WERI-Rb-1 (cell line): ENCODE measurements at places on chromosomes 5 and 9.
A peak's percentile ranks its signal among the peaks of the same experiment; 100 is the strongest.

DNA sequence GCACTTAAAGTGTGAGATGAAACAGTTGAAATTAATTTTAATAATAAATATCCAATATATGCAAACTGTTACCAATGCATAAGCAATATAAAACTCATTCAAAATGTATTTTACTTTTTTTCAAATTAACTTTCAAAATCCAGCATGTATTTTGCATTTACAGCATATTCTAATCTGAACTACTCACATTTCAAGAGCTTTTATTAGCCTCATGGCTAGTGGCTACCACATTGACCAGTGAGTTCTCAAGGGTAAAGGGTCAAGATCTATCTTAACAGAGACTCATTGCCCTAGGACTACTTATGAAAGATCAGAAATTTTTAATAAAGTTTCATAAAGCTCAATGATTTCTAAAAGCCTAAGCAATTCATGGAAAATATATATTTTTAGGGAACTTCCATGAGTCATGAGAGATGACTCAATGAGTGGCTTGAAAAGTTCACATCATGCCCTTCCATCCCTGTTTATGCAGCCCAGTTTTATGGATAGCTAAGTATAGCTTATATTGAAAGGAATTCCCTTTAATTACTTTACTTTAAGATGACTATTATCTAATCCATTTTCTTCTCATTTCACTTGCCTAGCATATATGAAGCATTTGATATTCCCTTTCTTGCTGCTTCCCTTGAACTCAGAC is 608.6 kb downstream of the SLCO4C1 start:
- no peak for DNase-seq

GRCh38 chr5:102380174-102380573 is 84.1 kb upstream of the SLCO4C1 start:
- no peak for DNase-seq

DNA sequence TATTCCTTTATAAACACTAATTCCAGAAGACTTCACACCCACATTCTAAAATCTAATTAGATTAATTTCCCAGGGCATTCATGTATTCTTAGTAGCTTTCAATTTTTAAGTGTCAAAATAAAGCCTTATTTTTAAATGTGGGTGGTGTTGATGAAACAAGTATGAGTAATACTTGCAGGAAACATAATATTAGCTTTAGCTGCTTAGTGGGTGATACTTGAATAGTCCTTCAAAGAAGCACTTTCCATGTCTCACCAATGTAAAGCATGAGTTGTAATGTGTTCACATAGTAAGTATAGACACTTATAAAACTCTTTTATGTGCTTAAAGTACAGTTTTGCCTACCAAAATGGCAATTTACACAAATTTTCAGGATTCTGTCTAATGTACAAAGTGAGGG is 6.9 kb downstream of the FNBP1 start:
- DNase-seq: no peak

- peak; percentile 12 for DNase-seq
Measured at GRCh38 chr5:178385496-178385890, 152.9 kb upstream of the PHYKPL start.

- DNase-seq: no peak
Measured at GRCh38 chr9:6417186-6417585, 4.2 kb downstream of the UHRF2 start.

DNA sequence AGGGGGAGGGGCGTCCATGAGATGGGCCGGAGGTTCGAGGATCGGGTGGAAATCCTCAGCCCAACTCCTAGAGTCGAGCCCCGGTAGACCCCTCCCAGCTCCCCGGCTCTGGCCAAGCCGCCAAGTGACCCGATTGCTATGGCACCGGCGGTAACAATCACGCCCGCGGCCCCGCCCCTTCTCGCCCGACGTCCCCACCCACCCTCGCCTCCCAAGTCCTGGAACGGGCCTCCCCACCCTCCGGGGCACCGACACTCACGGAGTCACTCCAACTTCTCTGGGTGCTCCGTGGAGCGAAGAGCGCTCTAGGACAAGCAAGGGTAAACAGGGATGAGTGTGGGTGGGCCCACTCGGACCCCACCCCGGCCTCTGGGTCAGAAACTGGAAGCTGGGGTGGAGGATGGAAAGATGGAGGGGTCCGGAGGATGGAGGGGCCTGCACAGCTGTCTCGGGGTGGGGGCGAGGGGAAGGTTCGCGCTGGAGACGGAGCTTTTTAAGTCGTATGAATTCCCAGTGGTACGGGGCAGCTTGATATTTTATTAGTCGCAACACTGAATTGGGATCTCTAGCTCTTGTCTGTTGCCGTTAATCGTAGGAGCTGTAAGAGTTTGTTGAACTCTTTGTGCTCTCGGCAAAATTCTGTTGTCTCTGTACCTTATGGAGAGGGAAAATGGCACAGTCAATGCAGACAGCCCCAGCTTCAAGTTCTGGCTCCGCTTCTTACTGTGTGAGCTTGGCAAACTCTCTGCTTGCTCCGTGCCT is at the start of gene SPACA9:
TSS of gene SPACA9 (plus strand) at position 204 of the 762 bp plus-strand sequence. CDS start 5,050 bp downstream, outside the sequence.
- DNase-seq: peak; percentile 73

- peak; percentile 56 for DNase-seq
Measured at GRCh38 chr9:128419061-128419925, 1.4 kb upstream of the CERCAM start.

DNA sequence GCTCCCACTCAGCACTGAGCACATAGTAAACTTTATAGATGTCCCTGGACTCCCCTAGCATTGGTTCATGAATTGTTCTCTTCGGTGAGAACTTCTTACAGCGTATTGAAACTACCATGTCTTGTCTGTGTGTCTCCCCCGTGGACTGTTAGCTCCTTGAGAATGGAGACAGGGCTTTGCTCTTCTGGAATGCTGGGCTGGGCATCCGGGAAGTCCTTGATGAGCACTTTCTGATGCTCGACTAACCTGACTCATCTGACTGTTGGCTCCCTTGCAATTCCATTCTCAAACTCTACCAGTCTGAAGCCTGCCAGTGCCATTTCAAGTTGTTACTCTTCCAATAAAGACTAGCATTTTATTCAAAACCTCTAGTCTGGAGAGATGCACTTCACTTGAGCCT is 15.0 kb upstream of the PFDN1 start:
- DNase-seq: no peak

GRCh38 chr5:170314541-170315095 is 17.0 kb upstream of the LCP2 start:
- no peak for DNase-seq

DNA sequence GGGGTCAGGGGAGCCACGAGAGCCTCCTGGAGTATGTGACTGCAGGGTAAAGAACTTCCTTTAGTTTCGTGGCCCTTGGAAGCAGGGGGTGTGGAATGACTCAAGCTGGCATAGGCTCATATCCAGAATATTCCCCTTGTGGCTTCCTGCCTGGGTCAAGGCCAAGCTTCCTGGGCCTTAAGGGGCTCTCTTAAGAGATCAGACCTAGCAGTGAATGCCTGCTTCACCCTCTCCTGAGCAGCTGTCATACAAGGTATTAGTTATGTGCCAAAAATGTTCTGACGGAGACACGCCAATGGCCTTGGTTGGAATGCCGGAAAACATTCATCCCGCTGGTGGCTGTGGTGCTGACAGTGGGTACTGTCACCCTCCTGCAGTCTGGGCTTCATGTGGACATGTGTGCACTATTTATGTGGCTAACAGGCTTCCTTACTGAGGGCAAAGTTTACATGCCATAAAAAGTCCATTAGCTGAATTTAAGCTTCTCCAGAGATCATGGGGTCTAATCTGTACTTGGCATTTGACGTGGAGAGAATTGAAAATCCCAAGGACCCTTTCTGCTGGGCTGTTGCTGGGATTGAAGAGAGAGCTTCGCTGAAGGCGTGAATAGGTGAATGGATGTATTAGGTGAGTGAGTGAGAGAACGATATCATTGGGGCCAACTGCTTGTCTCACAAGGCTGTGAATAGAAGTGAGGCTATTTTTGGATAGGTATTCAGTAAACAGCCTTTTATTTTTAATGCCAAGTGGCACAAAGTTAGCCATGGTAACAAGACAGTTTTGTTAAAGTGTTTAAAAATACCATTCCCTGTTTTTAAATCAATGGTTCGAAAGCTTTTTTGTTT is 156.8 kb downstream of the MACROH2A1 start:
- peak; percentile 2 for DNase-seq

DNA sequence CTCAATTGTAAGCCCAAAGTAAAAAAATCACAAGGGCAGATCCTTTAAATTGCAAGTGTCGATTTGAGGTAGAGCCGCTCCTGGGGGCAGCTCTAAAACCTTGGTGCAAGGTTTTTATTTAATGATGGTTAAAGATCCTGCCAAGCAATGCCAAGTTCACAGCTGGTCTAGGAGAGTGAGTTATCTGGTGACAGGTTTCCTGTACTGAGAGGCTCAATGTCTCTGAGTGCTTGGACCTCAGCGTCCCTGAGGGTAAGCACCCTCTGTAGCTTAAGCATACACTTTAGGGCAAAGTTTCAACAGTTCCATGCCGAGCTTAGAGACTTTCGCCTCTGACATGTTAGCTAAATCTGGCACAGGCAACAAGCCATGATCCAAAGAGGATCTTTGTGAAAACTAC is 119.8 kb upstream of the EGFLAM start:
- DNase-seq: no peak

DNA sequence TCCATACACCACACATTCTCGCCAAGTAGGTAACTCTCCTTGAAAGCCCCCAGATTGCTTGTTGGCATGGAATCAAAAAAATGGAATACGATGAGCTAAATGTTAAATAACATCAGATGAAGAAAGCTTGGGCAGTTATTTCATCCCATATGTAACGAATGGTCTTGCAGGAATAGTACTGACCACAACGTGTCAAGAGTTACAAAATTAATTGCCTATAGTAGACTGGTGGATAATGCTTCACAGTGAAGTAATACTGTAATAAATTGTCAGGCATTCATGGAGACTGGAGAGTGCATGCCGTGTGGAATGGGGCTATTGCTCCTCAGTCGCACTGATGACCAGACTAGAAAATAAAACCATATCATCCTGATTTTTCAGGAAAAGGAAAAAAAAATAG is 1628.7 kb downstream of the MAT2B start:
- DNase-seq: no peak

DNA sequence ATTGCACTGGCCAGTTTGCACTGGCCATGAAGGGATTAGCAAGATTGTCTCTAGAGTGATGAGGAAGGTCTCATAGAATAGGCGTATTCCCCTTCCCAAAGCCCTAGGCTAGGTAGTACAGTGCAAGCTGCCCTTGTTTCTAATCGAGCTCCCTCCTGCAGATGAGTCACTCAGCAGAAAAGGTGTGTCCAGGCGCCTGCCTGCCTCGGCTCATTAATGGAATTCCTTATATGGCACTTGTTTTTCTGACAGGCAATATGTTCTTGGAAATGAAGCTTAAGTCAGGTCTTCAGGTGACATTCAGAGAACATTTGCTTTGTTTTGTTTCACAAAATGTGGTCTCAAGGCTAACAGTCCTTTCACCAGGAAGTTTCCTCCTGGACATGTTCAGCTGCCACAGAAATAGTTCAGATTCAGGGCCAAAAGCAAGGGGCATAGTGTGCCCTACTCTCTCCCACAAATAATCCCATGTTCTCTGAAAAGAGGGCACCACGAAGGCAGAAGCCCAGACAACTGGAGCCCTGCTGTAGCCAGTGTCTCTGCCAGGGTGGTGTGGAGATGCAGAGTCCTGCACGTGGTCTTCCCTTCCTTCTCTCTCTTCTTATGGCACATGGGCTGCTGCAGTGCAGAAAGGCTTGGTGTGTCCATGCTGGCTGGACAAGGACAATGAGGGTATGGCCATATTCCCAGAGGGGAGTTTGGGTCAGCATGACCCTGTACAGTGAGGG is 281.1 kb upstream of the MAP3K1 start:
- DNase-seq: no peak

DNA sequence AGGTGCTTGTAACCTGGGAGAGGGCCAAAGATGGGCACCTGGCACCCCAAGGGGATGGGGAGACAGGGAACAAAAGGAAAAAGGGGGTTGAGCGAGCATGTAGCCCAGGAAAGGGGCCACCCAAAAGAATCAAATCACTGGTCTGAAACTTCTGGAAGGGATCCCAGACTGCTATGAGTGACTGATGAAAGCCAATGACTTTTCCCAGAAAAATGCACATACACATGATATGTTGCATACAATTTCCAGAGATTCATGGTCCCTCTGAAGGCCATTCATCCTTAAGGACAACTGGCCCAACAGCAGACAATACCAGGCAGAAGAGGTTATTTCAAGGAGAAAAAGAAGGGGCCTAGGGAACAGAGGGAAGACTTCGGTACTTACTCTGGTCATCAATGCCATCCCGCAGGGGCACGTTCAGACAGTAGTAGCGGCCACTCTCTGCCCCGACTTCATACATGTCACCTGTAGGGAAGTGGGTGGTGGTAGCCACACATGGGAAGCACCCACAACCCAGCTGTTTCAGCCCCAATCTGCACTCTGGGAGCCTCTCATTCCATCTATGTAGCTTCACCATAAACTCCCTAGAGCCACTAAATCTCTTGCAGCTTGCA is 8.4 kb downstream of the HDAC3 start:
- DNase-seq: no peak

DNA sequence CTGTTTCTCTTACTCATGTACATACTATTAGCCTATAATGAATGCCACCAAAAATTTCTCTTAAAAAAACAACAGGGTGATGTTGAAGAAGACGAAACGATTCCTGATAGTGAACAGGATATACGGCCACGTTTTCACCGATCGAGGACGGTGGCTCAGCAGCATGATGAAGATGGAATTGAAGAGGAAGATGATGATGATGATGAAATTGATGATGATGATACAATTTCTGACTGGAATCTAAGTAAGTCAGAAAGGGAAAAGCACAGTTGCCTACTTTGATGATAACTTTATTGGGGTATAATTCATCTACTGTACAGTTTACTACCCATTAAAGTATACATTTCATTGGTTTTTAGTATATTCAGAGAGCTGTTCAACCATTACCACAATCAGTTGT is 66.5 kb downstream of the TNPO1 start:
- no peak for DNase-seq

DNA sequence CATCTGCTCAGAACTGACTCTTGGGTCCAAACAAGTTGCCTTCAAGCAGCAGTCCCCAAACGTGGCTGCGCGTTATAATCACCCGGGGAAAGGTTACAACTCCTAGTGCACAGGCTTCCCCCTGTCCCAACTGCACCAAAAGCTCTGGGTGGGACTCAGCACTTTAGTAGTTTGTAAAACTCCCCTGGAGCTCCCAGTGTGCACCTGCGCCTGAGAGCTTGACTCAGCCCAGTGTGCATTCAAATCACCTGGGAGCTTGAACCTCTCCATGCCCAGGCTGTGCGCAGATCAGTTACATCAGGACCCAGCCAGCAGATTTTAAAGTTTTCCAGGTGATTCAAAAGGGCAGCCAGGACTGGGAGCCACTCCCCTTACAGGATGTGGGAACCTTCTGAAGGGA is 151.4 kb downstream of the COL23A1 start:
- DNase-seq: no peak

DNA sequence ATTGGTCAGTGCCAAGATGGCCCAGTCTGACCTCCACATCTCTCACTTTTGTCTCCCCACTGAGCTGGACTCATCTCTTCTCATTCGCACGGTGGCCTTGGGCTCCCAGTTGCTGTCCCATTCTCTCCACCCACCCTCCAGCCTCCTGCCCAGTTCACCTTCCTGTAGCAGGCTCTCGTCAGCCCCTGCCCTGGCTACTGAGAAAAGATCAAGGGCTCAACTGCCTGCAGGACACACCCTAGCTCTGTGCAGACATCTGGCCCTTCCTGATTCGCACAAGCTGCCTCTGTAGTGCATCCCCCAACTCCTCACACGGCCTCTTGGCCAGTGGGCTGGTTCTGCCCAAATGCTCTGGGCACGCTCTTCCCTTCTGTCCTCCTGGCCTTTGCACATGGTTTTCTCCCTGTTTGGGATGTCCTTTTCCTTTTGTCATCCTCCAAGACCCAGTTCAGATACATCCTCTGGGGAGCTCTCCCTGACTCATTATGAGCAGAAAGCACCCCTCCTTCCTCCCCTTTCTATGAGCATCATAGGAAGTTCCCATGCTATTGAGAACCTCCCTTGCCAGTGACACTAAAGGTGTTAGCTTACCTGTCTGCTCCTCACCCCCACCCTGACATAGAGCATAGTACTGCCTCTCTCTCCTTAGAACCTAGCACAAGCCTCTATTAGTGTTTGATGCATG is 78.5 kb upstream of the TGFBR1 start:
- no peak for DNase-seq
